ENCODE measurements at places on chromosomes 7 and 10. TPM values are rescaled to one million over a fixed set of nuclear protein-coding genes. Genes with fewer than 3 reads are reported as not detected.

DNA sequence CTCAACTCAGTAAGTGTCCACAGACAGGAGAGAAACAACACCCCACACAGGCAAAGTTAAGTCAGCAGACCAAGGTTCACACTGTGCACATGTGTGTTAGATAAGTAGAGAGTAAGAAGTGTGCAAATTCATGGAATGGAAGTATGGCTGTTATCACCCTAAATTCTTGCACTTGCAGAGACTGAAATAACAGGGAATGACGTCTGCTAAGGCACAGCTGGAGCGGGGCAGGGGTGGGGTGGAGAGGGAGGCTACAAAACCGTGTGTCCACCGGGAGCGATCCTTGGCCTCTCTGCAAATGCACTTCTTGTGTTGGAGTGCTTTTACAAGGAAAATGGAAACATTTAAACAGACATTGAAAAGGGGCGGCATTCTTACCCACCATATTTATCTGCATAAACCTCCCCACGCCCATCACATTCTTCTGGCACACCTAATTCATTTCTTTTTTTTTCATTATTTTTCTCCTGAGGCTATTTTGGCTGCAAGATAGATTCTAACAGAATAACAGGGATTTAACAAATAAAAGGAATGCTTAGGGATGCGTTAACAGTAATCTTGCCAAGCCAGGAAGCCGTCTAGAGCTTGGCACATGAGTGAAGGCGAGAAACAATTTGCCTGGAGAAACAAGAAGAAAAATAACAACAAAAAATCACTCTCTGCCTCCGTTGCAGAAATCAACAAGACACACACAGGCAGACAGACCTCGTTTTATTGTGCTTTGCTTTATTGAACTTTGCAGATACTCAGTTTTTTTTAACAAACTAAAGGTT, 30.1 kb downstream of the TNS3 start:
- DNase-seq, result no peak

GRCh38 chr10:1182280-1183032, 126.3 kb downstream of the WDR37 start:
- no peak for DNase-seq

THSD7A gene
- 3.1 TPM for total RNA-seq

TACC2 gene
- total RNA-seq, result 101 TPM

OAT gene
- total RNA-seq, result 86.3 TPM

C10orf62 gene
- not detected for total RNA-seq
